Cerebellar cortex (tissue), 1 donor: ENCODE measurements at places on chromosomes 2 and 18.

- no peak for DNase-seq
Measured at GRCh38 chr2:5698134-5698533, 6.0 kb downstream of the SOX11 start.

- DNase-seq, result no peak
Measured at GRCh38 chr18:55893948-55894347, 306.0 kb upstream of the TCF4 start.

GRCh38 chr18:3179430-3180089 lies 40.2 kb downstream of the MYOM1 start:
- DNase-seq, result no peak

- DNase-seq, result peak; percentile 70
Measured at GRCh38 chr18:5417342-5417741, 121.8 kb upstream of the ZBTB14 start.

- no peak for DNase-seq
Measured at GRCh38 chr2:223460774-223461211, 141.4 kb downstream of the SCG2 start.

- no peak for DNase-seq
Measured at GRCh38 chr2:17000184-17000482, 334.5 kb upstream of the CYRIA start.

DNA sequence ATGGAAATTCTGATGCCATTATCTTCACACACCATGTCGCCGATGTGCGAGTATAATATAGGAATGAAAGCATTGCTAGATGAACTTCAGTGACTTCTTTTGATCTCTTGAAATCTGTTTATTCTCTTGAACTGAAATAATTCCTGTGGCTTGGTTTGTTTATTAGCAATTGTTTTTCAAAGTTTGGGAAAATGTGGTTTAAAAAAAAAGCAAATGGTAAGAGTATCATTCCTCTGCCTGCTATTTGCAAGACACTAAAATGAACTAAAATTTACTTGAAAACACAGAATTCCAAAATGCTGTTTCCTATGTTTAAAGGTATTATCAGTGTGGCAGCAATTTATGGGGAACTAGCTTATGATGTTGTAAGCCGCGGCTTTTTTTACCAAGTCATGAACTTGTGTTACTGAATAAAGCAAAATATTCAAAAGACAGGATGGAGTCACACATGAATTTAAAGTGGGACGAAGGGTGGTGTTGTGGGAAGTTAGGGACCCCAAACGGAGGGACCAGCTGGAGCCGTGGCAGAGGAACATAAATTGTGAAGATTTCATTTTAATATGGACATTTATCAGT lies 96.4 kb downstream of the COLEC12 start:
- no peak for DNase-seq
